T-helper 22 cell (primary cell): ENCODE measurements at places on chromosomes 1 and 21.

DNA sequence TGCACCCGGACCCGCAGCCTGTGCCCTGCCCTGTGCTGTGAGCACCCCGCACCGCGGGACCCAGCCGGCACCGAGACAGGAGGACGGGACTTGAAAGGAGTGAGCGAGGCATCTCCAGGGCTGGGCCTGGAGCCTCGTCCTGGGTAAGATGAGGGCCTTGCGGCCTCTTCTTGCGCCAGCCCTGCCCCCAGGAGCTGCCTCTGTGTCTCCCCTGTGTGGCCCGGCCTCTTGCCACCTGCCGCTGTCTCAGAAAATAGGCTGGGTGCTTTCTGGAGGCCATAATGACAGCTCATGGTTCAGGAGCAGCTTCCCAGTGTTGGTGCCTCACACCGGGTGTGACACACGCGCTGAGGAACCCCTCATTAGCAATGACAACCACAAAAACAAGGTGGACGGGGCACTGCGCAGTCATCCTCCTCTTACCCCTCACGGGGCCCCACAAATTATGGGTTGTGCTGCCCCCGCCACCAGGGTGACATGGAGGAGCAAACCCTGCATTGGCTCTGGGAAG, 161.5 kb upstream of the C1orf174 start:
- no peak for DNase-seq

DNA sequence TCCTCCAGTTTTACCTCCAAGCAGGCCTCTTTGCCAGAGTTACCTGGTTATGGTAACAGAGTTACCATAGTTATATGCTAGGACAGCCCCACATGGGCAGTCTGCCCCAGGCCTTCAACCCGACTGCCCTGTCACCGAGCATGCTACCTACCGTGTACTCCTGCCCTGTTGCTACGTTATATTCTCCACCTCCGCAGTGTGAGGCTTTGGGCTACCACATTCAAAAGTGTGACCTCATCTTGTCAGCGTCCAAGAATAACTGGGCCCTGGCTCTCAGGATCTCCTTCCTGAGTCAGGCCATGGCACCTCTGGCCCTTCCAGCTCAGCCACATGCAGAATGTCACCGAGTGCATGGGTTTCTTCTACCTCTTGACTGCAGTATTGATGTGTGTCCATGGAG, 8.9 kb downstream of the MAPKAPK2 start:
- DNase-seq = no peak

GRCh38 chr21:44950351-44950750, 10.5 kb downstream of the SLX9 start:
- no peak for DNase-seq

DNA sequence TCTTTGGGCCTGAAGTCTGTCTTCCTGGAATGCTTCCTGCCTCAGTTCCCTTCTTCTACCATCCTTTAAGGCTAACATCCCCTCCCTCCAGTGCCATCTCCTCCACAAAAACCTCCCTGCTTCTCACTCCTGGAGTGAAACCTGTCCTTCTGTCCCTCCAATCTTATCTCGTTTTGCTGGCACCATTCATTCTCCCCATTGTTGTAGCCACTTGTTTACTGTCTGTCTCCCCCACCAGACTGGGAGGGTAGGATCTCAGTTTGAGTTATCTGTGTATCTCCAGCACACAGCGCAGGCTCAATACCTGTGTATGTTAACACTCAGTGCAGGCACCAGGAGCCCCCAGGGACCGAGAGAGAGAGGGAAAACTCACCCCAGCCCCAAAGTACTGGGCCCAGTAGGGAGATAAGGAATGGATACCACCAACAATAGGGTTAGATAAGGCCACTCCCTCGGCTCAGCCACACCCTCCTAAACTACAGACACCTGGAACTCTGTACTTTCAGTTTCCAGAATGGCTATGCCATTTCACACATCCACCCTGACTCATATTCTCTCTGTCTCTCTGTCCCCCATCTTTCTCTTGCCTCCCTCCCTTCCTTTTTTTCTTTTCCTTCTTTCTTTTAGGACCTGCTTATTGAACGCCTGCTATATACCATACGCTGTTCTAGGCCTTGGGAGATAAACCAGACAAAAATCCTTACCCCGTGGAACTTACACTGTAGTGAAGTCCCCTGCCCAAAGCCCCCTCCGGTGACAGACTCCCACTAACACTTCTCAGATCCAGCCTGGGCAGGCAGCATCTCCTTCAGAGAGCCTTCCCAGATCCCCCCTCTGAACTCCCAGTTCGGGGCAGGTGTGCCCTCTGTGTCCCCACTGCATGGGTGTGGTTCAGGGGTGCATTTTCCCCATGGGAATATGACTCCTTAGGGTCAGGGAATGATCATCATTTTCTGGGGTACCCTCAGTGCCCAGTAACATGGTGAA, 3.3 kb upstream of the SSBP3 start:
- no peak for DNase-seq

- DNase-seq = no peak
Observed at GRCh38 chr1:60488847-60489246, 415.3 kb upstream of the C1orf87 start.

GRCh38 chr1:18991585-18991984, 35.1 kb upstream of the IFFO2 start:
- no peak for DNase-seq

GRCh38 chr1:237851210-237851845, 39.4 kb downstream of the ZP4 start:
- no peak for DNase-seq

DNA sequence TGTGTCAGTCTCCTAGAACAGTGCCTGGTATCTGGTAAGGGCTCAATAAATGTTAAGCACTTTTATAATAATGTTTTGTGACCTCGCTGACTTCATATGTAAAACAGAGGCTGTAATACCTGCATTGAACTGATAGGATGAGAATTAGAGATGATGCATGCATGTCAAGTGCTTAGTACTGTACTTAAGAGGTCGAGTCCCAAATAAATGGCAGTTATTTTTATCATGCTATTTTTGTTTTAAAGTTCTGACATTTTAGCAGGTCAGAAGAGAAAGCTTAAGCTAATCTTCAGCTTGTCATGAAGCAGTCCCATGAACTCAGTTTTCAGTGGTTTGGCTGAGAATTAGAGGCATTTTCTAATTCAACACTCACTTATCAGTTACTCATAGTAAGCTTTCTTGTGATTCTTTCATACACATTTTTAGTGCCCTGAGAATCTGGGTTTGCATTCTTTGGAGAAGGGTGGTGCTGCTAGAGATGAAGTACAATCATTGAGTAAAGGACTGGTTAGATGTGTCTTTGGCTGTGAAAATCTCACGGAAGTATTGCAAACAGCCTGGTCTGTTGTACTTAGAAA, 75.7 kb upstream of the RAVER2 start:
- DNase-seq = no peak

GRCh38 chr1:97314685-97315084, 593.1 kb downstream of the PTBP2 start:
- DNase-seq = no peak

- no peak for DNase-seq
Observed at GRCh38 chr1:225645194-225645895, 7.6 kb downstream of the ENAH start.
